Muscle of back (tissue), 13 donors: ENCODE measurements at places on chromosomes 11 and 22. TPM values are rescaled to one million over a fixed set of nuclear protein-coding genes. Genes with fewer than 3 reads are reported as not detected.
A peak's percentile ranks its signal among the peaks of the same experiment; 100 is the strongest.

- DNase-seq = no peak
Measured at GRCh38 chr22:49097966-49098365, 729.7 kb downstream of the BRD1 start.

DNA sequence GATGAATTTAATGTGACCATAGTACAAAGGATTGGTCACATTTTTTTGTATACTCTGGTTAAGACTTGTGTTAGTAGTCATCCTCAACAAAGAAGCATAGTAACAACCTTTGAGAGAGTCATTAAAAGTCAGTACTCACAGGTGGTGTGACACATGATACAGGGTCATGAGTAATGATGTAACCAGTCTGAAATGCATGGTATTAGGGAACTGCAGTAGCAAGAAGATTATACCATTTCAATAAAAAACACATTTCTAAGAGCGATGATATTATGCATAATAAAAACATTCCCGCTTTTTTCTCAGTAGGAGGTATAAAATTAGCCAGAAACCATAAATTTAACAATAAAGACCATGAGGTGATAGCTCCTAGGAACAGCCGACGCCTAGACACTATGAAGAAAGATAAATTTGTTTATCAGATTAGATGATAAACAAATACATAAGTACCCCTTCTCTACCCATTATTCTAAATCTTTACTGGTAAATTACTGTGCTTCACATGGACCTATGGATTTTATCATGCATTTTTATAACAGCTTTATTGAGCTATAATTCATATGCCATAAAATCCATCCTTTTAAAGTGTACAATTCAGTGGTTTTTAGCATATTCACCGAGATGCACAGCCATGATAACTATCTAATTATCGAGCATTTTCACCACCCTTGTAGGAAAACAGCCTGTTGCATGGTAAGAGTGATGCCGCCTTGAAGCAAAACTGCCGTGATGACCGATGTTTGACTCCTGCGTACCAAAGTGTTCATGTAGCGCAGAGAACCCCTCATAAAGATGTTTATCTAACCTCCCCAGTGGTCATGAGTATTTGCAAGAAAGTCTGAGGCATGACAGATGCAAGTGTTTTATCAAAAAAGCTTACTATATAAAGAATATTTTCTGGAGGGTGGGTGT is 41.8 kb downstream of the TMPRSS5 start:
- peak; percentile 30 for DNase-seq

TRIM51G gene
- polyA plus RNA-seq = not detected

DNA sequence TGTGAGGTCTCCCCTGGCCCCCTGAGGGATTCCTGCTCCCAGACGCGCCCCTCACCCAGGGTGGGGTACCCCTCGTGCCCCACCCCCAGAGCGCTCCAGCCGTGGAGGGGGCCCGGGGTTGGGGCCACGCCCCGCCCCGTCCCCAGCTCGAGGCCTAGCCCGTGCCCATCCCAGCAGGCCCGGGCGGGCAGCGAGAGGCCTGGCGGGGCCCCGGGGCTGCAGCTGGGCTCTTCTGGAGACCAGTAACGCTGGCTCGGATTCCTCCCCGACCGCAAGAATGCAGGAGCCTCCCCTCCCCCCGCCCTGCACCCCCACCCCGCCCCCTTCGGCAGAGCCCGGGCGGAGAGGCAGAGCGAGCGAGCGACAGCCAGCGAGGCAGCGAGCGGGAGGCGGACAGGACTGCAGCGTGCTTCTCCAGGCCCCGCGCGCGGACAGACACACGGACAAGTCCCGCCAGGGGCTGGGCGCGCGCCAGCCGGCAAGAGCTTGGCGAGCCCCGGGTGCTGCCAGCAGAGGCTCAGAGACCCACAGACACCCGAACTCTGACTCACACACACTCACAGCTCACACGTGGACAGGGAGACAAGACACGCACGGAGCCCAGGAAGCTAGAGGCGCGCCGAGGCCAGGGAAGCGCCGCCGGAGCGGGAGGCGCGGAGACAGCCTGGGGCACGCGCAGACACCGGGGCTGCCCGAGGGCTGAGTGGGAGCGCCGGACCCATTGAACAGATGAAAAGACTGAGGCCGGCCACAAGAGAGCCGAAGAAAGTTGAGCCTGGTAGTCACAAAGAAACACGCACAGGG is 15.2 kb downstream of the BCL9L start:
- peak; percentile 89 for DNase-seq

DNA sequence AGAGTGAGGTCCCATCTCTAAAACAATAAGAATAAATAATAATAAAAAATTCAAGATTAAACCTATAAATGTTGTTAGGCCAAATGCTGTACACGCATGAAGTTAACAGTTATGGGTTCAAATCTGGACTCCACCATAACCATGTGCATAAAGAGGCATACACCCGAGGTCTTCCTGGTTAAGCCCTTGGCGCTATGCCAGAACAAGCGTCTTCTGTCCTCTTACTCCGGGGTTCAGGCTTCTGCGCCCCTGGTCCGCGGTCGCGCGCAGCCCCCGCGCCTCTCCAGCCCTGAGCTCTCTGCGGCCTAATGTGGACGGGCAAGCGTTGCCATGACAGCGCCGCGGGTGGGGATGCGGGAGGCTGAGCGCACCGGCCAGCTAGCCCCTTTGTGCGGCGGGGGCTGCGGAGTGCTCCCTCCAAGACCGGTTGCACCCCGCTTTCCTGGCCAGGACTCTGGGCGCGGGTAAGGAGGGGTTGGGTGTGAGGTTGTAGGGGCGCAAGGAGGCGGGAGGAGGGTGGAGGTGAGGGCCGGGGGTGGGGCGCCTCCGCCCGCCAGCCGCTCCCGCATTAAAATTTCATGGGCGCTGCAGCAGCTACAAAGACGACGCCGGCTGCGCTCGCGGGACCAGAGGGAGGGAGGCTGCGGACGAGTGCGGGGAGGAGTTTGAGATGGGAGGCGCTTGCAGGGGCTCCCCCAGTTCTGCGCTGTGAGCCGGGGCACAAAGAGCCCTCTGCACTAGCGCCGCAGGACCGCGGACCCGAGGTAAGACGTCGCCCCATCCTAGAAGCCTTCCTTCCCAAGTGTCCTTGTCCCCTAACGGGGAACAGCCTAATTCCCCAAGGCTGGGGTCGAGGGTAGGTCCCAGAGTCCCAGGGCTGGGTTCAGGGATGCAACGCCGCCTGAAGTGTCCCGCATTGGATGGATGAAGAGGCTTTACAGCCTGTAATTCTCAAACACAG is at the start of gene MIAT:
Gene MIAT, plus strand, starts transcription at position 698 of the 961 bp plus-strand sequence.
- no peak for DNase-seq

- DNase-seq = no peak
Measured at GRCh38 chr11:88181776-88182175, 6.5 kb upstream of the RAB38 start.

- no peak for DNase-seq
Measured at GRCh38 chr22:26431261-26431995, 2.4 kb downstream of the ASPHD2 start.

E2F8 gene
- 18.8 TPM for polyA plus RNA-seq

DNA sequence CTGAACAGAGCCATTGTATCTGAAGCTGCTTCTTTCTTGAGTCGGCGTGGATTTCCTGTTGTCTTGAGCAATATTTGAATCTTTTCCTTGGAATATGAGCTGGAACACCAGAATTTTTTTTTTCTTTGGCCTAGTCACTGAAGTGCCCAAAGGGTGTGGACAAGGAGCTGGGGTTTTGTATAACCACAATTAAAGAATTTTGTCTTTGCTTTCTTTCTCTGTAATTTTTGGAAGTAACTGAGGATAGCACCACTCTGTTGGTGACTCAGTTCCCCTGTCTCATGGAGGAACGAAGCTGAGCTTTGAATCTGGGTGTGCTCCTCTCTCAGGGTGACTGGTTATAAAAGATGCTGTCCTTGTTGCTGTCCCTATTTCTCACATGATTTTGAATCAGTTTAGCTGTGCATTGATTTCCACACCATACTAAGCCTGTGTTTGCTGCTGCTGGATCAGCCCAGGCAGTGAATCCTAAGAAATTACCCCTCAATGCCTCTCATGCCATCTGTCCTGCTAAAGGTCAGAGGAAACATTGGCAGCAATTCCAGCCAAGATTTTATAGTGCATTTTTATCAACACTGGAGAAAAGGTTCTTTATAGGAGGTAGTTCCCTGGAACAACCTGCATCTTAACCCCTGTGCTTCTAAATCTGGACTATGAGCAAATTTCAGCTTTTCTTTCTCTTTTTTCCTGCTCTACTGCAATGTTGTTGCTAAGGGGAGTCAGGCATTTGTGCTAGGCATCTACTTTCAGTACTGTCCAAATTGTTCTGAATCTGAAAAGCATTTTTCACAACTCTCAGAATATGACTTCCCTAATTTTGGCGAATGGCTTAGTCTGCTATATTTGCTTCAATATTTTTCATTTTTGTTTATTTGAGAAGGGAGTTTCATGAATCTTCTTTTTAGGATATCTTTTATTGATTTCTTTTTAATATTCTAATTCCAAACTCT is 540.8 kb downstream of the SOX6 start:
- DNase-seq = no peak

ART1 gene
- polyA plus RNA-seq = 4.1 TPM

CNGA4 gene
- 0.25 TPM for polyA plus RNA-seq
